ENCODE measurements at places on chromosomes 11 and 22. TPM values are rescaled to one million over a fixed set of nuclear protein-coding genes. Genes with fewer than 3 reads are reported as not detected.

ART5 gene
- 3.9 TPM for polyA plus RNA-seq

NKAPD1 gene
- polyA plus RNA-seq = 60.6 TPM

APOA4 gene
- not detected for polyA plus RNA-seq

ZNF280B gene
- 3.6 TPM for polyA plus RNA-seq

OR4A16 gene
- not detected for polyA plus RNA-seq

MS4A6A gene
- polyA plus RNA-seq = 18.0 TPM

CSF2RB gene
- 3.7 TPM for polyA plus RNA-seq

UBASH3B gene
- 8.7 TPM for polyA plus RNA-seq

SLC5A12 gene
- polyA plus RNA-seq = 65.3 TPM

CSRP3 gene
- 0.31 TPM for polyA plus RNA-seq

SHISAL1 gene
- 2.7 TPM for polyA plus RNA-seq

DNA sequence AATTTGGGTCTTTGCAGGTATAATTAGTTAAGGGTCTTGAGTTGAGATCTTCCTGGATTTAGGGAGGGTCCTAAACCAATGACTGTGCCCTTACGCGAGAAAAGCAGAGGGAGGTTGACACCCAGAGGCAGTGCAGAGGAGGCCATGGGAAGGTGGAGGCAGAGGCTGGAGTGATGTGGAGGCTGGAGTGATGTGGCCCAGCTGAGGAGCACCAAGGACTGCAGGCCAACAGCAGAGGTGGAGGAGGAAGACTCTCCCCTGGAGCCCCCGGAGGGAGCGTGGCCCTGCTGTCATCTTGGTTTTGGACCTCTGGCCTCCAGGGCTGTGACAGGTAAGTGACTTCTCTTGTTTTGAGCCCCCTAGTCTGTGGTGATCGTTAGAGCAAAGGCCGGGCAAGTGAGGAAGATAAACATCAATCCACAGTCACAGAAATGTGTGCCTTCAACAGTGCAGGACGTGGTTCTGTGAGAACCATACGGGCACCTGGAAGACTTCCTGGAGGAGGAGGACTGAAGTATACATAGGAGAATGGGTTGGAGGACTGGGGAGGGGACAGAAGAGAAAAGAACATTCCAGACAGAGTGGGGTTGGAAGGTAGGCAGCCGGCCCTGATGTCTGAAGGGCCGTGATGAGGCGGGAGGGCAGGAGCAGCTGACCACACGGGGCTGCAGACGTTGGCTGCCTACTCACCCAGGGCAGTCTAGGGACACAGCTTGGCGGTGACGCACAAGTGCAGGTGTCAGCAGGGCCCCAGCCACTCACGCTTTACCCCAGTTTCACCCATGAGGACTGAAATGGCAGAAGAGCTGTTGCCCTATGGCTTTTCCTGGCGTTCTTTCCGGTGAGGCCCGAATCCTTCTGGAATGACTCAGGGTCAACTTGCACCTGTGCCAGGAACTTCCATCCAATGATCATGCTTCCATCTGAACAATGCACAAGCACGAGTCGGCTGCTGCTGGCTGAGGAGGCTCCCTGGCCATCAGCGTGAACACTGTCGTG is 270.2 kb downstream of the CTTN start:
- DNase-seq = no peak

DNA sequence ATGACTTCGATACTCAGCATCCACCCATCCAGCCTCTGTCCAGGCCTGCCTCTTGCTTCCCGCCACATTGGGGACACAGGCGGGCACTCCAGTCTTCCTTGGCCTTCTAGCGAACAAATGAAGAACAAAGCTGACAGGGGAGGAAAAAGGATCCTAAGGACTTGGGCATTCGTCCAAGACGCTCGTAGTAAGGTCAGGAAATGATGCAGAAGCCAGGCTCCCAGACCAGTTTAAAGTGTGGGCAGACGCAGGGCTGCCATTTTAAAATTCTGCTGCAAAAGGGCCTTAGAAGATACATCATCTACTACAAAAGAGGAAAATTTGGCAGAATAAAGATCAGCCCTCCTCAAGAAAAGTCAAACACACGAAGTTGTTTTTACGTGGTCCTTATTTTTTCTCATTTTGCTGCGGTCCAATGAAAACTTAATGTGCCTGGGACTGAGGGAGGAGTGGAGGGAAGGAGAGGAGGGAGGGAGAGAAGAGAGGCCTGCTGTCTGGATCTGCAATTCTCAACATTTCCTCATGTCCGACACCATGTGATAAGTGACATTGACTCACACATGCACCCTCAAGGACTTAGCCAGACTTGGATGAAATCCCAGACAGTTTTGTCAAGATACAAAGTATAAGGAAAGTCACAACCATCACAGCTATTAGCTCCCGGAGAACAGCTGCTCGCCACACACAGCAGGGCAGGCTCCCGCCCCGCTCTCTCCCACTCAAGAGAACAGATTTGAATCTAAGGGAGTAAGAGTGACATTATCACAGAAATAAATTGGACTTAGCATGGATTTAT is 5.7 kb downstream of the DNAL4 start:
- peak; percentile 78 for DNase-seq

DNA sequence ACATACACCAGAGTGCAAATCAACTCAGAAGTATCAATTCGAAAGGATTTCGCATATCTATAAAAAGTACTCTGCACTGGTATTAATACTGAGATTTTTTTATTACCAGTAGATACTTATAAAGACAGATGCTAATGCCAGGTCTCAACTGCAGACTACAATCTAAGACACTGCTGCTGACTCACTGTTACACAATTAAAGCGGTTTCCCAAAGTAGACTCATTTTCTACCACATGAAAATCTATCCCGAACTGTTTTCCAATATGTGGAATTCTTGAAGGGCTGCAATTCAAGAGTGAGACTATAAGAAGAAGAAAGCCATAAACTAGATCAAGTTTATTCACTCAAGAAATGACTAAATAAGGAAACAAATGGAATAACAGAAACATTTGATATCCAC is 57.2 kb upstream of the ARHGAP32 start:
- DNase-seq = no peak

- no peak for DNase-seq
Measured at GRCh38 chr11:27795955-27796861, 96.0 kb upstream of the BDNF start.

DNA sequence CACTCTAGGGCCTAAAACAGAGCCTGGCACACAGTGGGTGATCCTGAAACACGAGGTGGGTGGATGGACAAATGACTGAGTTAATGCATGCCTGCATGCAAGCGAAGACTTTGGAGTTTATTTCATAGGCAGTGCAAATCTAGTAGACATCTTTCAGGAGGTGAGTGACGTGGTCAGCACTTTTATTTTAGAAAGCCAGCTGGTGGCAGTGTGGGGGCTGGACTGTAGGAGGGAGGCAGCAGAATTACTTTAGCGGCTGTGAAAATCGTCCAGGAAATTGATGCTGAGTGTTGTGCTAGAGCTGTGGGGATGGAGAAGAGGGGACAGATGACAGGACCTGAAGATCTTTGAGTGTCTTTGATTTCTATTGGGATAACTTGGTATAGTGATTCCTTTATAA is 47.1 kb downstream of the BMAL1 start:
- DNase-seq = peak; percentile 24

- DNase-seq = no peak
Measured at GRCh38 chr11:10678101-10678500, 15.5 kb downstream of the IRAG1 start.

DNA sequence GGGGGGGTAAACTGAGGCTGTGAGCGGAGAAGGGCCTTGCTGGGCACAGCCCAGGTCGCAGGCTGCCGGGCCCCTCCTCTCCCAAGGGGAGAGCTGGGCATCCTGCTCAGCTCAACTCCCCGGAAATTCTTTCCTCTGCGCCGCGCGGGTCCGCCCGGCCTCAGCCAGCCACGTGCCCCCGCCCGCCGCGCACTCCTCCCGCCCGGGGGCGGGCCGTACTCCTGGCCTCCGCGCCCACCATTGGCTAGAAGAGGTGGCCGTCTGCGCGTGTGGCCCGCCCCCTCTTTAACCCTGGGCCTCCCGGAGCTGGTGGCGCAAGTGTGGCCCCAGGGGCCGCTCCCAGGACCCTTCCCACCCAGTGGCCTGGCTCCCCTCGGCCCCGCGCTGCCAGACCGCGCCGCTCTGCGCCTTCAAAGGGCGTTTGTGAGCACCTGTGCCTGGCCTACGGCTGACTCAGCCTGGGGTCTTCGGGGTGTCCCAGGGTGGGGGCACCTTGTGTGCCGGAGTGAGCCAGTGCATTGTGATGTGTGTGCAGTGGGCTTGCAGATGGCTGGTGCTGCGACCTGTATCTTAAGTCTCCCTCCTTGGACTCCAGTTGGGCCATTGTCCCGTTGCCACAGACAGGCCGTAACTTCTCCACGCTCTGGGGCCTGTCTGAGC is 2.0 kb downstream of the MRGPRF start:
- peak; percentile 80 for DNase-seq

GRCh38 chr11:8102296-8102915 is 21.4 kb downstream of the TUB start:
- no peak for DNase-seq

- DNase-seq = no peak
Measured at GRCh38 chr11:34650528-34650927, 29.6 kb downstream of the EHF start.

- no peak for DNase-seq
Measured at GRCh38 chr11:36012979-36013378, 69.1 kb downstream of the LDLRAD3 start.

DNA sequence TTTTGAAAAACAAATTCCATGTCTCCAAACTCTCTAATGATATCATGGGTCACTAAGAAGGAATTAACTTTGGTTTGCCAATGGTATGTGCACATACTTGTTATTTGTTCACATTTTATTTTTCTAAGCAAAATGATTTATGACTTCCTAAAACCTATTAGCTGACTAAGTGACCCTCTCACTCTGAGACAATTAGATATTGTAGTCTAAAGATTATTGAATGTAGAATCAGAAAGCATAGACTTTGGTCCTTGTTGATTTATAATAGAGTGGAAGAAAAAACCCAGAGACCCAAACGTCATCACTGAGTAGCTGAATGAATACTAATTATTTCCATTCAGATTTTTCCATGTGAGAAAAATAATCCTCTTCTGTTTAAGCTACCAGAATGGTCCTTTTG is 243.5 kb upstream of the ANO3 start:
- no peak for DNase-seq

- no peak for DNase-seq
Measured at GRCh38 chr11:3052567-3052966, 4.7 kb downstream of the CARS1 start.

Data from renal pelvis (tissue), 12 donors.